Neuronal stem cell (in vitro differentiated cells): ENCODE measurements at places on chromosomes 3 and 15.

DNA sequence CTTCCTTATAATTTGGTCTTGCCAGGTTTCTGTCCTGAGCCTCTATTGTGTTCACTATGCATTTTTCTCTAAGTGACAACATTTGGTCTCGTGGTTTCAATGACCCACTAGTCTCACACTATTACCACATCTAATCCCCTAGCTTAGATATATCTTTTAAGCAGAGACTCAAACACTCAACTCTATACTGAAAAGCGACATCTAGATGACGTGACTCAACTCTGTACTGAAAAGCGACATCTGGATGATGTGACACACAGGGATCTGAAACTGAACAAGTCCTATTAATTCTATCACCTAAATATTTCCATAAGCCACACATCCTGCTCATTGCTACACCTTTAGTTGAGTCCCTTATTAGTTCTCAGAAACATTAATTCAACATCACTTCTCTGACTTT is 141.7 kb upstream of the MBNL1 start:
- DNase-seq, result no peak

DNA sequence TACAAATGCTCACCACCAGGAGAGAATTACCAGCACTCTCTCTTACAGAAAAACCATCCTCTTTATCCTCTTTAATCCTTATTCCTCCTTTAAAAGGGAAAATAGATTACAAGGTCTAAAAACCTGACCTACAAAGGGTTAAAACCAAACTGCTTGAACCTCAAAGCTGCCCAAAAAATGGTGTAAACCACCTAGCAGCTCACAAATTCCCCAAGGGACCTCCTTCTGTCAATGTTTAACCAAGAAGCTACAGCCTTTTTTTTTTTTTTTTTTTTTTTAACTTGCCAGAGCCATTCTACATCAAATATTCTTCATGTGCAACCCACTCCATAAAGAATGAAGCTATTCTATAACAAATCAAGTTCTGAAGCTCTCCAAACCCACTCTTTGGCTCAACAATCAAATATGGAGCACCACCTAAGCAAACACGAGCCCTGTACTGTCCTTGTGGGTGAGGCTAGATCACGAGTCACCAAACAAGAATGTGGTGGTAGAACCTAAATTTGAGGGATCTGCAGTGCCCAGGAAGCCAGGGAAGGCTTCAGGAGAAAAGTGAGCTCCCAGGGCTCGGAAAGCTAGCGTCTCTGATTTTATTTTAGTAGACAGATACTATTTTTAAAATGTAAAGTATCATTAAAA is 20.1 kb downstream of the OSBPL10 start:
- no peak for DNase-seq

DNA sequence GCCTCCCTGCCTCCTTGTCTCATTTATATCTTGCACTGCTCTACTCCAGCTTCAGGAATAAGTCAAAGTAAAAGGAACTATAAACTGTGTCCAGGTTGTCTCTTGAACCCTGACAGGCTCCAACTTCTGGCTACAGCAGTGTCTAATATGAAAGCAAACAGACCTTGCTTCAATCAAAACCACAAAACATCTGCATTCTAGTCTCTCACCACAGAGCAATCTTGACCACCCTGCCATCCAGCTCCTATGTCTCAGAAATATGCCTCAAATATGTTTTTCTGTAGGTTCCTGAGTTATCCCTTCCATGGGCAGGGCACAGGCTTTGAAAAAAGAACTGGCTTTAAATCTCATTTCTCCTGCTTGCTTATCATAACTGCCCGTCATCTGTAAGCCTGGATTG is 13.0 kb upstream of the RAMAC start:
- DNase-seq, result no peak

DNA sequence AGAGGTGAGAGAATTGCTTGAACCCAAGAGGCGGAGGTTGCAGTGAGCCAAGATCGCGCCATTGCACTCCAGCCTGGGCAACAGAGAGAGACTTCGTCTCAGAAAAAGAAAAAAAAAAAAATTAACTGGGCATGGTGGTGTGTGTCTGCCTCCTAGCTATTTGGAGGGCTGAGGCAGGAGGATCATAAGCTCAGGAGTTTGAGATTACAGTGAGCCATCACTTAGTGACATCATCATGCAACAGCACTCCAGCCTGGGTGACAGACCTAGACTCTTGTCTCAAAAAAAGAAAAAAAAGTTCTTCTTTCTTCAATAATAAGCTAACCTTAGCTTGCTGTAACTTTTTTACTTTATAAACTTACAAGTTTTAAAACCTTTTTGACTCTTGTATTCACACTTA is 99.8 kb downstream of the SLMAP start:
- no peak for DNase-seq

DNA sequence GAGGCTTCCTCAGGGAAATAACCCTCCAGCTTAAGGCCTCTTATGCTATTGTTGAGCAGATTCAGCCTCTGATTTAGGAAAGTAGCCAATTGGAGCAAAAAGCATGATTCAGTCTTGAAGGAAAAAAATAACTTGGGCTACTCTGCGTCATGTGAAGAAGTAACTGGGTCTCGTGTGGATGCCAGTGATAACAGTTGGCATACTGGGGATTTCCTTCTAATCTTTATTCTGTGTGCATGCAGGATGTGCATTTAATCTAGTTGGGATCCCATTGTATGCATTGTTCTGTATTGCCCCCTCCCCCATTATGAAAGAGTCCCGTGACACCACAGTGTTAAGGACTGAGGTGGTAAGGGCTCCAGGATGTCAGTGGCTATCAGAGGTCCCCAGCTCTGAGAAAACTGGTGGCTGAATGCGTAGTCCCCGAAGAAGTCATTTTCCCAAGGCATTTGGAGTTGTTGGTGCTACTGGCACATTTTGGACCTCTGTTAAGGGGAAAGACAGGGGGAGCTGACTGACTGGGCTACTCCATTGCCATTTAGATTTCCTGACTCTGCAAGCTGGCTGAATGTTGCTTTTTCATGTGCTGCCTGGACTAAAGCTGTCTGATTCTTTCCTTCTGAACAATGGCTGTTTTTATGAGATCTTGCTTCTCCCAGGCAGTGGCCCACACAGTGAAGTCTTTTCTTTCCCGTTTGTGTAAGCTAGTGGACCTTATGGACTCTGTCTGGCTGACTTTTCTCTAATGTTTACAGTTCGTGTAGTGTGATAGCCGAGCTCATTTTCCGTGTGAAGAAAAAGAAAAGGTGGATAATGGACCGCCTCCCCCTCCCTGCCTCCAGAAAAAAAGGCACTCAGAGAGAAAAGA is 38.4 kb upstream of the TRAK1 start:
- DNase-seq, result no peak

GRCh38 chr15:100687582-100688141 is 85.3 kb downstream of the ASB7 start:
- DNase-seq, result no peak

DNA sequence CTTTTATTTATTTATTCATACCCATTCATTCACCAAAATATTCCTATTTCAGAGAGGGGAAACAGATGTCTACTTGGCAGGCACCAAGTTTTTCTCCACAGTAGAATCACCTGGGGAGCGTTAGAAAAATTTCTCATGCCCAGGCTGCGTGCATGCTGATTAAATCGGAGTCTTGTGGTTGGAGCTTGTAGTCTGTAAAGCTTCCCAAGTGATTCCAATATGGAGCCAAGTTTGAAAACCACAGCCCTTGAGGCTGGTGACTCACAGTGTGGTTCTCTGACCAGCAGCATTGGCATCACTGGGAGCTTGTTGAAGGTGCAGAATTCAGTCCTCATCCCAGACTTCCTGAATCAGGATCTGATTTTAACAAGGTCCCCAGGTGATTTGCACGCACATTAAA is 49.7 kb downstream of the PDHB start:
- DNase-seq, result no peak

GRCh38 chr3:35709691-35710090 is 70.4 kb downstream of the ARPP21 start:
- no peak for DNase-seq
